Lung (tissue), 17 donors: ENCODE measurements at places on chromosomes 4 and X.

DNA sequence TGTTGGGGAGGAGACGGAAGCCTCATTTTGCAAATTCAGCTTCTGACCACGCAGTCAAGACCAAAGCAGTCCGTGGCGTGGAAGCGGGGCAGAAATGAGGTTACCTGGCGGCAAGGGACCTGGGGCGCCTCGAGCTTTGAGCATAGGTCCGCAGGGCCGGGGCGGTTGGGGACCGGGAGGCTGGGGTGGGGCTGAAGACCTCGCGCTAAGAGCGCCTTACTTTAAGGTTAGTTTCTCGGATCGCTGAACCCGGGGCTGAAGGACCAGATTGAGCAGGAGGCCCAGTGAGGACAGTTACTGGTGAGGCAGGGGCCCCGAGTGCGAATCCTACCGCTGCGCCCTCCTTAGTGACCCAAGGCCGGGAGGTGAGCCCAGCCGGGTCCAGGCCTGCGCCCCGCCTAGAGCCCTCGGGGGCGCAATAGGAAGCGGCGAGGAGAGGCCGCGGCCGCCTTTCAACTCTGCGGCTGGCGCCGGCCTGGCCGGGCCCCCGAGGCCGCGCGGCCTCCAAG, 7.5 kb downstream of the MSX1 start:
- DNase-seq, result no peak

- no peak for DNase-seq
Observed at GRCh38 chr4:140250989-140251552, 97.1 kb upstream of the MAML3 start.

DNA sequence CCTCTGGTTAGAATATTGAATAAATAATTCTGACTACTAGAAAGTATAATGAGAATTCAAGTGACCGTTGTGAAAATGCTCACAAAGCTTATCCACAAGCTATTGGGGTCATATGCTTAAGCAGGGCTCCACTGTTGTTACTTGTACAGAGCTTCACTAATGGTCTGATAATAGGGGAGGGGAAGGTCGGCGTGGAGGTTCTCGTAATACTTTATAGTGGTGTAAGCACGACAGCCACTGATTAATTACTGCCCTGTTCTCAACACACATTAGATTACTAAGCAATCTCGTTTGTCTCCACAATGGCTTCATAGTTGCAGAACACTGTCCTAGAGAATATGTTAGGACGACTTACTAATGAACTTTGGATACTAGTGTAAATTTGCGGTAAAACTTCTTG, 11.6 kb downstream of the UNC5C start:
- peak; percentile 70 for DNase-seq

- no peak for DNase-seq
Observed at GRCh38 chr4:8118035-8118434, 40.6 kb downstream of the ABLIM2 start.

GRCh38 chr4:186105647-186106321, 1.3 kb downstream of the FAM149A start:
- DNase-seq, result peak; percentile 63

DNA sequence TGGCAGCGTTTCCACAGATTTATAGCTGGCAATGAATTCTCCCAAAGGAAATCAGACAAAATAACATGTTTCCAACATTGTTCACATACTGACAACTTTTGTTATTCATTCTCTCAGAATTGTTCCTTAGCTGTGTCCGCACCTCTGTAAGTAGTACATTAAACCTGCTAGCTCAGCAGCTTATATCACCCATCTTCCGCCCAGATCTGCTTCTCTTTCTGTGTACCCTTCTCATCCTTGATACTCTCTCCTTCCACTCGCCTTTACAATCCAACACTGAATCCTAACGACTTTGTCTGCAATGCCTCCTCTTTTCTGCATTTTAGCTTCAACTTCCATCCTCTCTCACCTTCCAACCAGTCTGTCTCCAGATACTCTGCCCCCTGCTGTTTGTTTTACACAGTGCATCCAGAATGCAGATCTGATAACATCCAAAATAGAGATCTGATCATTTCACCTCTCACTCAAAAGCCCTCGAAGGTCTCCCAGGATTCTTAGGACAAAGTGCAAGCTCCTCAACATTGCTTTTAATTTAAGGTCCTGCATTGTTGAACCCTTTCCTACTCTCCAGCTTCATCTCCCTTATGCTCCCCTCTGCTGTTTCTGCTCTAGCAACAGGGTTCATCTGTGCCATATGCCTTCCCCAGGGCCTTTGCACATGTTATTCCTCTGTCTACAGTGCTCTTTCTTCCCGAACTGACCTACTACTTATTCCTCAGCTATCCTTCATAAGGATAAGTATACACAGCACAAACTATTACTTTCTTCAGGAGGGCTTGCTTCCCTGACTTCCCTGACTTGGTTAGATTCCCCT, 67.3 kb upstream of the VBP1 start:
- DNase-seq, result no peak

- DNase-seq, result peak; percentile 25
Observed at GRCh38 chrX:3699821-3700381, 13.5 kb downstream of the PRKX start.

DNA sequence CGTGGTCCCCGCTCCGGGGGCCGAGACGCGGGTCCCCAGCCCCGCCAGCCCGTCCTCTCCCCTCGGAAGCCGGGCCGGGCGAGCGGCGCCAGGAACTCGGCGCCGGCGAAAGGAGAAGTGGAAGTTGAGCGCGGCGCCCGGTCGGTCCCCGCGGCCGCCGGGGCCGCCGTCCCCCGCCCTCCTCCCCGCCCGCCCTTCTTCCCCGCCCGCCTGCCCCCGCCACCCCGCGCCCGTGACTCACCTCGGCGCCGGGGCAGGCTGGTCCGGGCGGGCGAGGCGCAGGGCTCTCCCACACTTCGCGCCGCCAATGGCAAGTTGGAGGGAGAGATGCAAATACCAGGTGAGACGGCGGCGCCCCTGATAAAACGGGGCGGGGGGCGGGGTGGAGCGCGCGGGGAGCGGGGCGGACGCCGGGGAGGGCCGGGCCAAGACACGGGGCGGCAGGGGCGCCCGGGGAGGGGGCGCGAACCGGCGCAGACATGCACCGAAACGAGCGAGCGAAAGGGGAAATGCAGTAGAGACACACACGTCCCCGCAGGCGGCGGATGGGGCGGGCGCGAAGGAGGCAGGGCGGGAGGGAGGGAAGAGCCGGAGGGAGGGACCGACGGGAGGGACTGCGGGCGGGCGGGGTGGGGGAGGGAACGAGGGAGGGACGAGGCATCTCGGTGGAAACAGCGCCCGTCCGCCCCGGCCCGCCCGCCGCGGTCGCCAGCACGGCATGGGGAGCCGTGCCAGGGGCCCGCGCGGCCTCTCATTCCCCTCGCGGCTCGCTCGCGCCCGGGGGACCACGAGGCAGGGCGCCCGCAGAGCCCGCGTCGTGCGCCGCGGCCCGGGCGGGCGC, at the start of gene ELF4:
Gene ELF4, minus strand, starts transcription at position 119 of the 841 bp plus-strand sequence. CDS start 29,167 bp downstream, outside the sequence.
- DNase-seq, result peak; percentile 54

DNA sequence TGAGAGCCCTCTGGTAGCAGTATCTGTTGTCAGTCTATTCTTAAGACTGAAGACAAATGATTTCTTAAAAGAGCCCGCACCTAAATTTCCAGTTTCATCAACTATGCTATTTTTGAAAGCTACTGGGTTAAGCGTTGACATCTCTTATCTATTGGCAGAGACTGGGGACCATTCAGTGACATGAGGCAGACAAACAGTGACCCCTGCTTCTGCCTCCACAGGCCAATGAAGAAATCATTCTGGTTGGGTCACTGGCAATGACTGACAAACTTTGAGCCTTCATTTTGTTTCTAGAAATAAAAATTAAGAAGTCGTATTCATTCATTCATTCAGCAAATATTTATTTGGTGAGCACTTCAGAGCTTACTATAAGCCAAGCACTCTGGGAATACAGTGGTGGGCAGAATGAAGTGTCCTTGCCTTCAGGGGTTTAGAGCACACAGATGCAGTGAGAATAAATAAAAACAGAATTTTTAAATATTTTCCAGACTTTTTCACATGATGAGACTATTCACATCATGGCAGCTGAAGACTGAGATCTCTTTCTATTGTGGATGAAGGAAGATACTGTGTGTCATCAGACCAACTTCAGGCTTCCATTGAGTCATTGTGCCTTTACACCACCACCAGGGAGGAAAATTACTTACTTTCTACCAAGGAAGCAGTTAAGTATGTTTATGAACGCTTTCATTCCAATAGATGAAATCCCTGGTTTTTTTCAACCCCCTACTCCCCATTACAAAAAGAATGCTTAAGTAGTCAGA, 36.0 kb downstream of the SORBS2 start:
- DNase-seq, result no peak

DNA sequence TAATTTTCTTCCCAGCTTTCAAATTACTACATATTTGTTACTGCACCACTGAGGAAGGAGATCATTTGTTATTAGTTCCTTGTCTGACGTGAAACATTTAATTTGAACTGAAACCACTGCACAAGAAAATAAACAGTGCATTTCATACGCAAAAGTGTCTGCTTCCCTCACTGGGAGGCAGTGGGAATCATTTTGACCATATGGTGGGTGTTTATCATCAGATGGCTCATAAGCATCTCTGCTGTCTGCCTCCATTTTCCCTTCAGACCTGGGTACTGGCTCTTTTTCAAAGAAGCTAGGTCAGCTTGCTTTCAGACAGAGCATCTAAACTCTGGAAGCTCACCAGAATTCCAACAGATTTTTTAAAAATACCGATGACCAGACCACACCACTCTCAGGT, 135.2 kb downstream of the PCDH19 start:
- no peak for DNase-seq

DNA sequence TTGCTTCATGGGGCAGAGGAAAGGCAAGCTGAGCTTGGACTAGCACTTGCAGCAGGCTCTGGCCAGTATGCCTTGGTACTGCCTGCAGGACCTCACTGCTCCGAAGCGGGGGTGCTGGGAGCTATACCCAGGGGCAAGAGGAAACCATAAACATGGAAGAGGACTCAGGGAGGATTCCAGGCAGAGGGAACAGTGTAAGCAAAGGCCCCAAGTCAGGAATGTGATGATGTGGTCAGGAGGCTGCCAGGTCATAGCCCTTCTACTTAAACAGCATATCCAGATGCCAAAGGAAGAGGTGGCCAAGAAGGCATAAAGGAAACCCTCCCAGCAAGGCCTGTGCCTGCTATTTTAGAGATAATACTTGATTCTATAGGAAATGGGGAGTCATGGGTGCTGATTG, 31.1 kb downstream of the RAB40AL start:
- no peak for DNase-seq

DNA sequence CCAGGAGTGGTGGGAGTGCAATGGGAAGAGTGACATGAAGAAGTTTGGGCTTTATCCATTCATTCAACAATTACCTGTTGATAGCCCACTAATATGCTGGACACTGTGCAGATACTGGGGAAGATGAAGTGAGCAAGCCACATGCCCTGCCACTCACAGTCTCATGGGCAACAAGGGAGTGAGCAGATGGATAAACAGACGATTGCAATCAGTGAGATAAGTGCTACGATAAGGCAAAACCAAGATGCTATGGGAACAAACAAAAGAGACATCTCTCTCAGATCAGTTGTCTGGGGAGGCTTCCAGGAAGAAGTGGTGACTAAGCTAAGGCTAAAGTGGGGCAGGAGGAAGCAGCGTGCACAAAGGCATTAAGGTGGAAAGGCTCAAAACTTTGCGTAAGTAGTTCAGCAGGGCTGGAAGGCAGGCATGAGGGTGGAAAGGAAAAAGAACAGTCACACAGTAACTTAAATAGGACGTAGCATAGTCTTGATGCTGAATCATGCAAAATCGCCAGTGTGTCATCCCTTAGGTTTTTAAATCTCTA, 31.7 kb downstream of the GAB3 start:
- no peak for DNase-seq

- DNase-seq, result peak; percentile 3
Observed at GRCh38 chrX:55523356-55523755, 33.7 kb upstream of the USP51 start.

- peak; percentile 1 for DNase-seq
Observed at GRCh38 chr4:168028568-168028967, 63.8 kb upstream of the ANXA10 start.

DNA sequence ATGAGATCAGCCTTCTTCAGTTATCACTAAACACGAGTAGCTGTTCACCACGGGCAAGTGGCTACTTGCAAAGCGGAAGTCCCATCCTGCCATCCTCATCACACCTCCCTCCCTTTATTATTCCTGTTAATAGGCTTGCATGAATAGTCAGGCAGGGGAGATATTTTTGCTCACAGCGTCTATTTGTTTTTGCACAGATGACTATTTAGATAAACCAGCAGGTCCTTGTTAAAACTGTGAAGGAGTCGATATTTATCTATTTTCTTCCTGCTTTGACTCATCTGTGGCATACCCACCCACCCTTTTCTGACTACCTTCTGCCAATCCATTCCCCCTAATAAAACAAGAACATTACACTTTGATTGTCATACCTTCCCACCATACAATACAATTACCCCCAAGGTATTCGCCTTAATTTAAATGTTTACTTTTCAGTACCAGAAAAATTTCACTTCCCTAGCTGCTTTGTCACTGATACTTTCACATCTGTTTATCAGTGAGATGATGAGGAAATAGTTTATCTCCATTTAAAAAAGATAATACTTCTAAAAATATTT, 96.6 kb upstream of the BANK1 start:
- DNase-seq, result no peak

DNA sequence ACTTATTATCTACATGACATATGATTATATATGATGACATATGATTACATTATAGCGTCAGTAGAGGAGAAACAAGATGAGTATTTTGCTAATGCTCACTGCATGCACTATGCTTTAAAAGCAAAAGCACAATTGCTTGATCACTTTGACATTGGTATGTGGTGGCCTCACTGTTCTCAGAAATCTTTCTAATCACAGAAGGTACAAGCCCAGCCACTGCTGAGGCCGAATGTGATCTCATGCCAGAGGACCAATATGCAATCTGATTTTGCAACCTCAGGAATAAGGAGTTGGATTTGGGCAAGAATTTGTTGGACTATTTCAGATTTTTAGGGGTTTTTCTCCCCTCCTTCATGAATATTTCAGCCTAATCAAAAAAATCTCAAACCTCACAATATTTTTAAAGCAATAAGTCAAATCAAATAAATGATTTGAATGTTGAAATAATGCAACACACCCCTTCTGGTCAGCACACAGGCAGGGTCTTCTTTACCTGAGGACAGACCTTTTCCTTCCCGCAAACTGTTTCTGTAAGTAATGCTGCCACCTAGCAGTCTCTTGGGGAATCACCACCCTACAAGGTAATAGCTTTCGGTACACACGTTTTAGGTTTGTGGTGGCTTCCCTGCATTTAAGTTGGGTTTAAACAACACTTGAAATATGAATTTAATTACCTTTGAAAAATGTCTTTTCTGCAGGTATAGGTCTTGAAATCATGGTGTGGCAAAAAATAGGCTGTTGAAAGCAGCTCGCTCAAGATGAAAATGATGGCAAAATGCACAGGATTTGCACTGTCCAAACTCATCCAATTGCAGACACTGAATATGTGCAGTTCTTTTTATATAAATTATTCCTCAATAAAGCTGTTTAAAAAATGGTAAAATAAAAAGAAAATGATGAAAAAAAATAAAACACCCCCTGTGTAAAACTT, 4.8 kb upstream of the CXCL13 start:
- peak; percentile 44 for DNase-seq

DNA sequence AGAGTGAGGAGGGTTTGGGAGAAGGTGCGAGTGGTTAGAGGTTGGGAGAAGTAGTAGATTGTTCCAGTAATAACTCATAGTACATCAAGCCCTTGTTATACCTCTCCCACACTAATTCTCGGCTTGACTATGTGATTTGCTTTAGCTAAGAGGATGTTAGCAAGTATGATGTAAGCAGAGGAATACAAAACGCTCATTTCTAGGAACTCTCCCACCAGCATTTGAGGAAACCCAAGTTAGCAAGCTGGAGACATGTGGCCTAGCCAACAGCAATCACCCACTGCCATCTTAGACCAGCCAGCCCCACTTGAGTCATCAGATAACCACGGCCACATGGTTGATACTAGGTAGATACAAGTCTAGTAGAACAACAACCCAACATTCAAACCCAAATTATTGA, 14.2 kb downstream of the FTHL17 start:
- no peak for DNase-seq

GRCh38 chr4:140239311-140239710, 85.3 kb upstream of the MAML3 start:
- DNase-seq, result no peak
